ENCODE measurements at places on chromosomes 2 and 18.

DNA sequence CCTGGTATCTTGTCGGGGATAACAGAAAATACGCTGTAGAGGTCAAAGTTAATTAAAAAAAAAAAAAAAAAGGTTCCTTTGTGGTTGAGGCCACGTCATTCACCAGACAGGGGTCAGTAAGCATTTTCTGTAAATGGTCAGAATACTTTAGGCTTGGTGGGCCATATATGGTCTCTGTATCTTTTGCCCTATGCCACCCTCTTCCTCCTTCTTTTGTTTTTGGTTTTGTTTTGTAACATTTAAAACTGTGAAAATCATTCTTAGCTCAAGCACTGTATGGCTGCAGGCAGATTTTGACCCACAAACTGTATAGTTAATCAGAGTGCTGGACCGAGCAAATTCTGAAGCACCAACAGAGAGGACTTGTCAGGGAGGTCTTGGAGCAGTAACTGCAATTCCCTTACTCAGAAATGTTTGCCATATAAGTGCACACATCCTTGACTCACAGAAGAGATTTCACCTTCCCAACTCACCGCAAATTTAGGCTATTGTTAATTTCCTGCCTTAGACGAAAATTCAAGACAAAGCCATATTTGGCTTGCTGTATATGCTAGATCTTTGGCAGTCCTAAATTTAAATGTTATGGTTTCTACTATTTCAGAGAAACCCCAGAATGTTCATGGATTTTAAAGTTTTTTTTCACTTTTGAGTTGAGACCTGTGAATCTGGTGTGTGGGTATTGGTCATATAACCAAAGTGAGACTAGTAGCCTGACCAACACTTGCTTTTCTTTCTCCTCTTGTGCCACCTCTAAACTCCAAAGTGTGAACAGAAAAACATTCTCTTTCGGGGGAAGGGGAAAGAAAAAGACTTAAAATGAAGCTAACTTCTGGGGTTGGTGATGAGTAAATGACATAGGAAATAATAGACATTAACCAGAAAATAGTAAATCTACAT, 65.4 kb downstream of the DOCK10 start:
- DNase-seq = no peak

DNA sequence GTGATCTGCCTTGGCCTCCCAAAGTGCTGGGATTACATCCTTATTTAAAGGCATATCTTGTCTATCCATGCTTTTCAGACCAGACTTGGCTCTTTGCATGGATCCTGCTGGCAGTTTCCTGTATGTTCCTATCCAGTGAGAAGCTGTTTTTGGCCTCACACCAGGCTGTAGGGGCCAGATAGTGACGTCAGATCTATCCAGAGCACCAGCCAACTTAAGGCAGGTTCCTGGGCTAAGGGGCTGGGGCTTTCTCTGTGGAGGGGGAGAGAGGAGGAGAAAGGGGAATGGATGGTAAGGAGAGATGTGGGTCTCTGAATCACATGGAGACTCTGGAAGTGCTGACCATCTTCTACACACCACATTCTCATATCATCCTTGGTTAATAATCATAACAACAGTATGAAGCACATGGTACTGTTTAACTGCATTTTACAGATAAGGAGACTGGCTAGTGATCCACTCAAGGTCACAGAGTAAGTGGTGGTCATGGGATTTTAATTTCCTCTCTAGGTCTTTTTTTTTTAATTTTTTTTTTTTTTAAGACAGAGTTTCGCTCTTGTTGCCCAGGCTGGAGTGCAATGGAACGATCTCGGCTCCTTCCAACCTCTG, 2.0 kb upstream of the FAM117B start:
- no peak for DNase-seq

- no peak for DNase-seq
Measured at GRCh38 chr18:27959101-27959500, 217.8 kb downstream of the CDH2 start.

DNA sequence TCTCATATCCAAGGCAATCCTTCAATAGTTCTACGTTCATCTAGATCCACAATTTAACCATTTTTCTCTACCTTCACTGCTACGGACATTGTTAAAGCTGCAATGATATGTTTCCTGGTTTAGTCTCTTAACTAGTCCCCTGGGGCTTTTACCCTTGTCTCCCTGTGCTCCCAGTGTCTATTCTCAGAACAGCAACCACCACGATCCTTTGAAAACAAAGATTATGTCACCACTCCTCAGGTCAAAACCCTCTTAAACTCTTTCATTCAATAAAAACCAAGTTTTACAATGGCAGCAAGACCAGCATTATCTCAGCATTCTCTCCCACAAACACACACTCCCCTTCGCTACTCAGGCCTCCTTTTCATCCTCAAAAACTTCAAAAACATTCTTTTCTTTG, 298.2 kb upstream of the CHST9 start:
- no peak for DNase-seq

- no peak for DNase-seq
Measured at GRCh38 chr2:199462347-199462955, 4.7 kb upstream of the SATB2 start.

- no peak for DNase-seq
Measured at GRCh38 chr2:118510807-118511206, 336.6 kb downstream of the EN1 start.

DNA sequence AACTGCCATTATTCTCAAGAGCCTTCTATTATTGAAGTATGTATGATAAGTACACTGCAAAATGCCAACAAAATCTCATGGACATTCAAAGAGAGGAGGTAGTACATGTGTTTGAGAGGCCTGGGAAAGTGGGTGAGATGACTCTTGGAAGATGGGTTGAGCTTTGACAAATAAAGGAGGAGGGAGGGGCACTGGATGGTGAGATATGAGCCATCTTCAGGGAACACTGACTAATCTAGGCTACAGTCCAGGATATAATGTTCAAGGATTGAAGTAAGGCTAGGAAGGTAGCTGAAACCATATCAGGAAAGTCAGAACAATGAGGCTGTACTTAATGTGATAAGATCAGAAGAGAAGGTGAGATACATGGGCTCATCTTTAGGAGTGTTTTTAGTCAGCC, 559.7 kb downstream of the ZEB2 start:
- no peak for DNase-seq

DNA sequence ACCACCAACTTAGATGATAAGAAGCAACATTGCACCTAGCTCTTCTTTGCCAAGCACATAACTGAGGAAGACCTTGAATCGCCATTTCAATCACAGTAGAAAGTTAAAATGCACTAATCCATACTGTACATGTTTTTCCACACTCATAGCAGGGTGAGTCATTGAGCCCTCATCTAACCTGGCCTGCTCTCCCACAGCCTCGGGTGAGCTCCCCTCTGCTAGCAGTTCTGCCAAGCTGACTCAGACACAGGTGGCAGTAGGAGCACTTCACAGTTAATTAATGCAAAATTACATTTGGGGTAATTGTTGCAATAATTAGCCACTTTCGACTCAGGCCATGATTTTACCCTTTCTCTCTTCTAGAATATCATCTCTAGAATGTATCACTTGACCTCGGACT, 1632.8 kb upstream of the CELF4 start:
- DNase-seq = no peak

DNA sequence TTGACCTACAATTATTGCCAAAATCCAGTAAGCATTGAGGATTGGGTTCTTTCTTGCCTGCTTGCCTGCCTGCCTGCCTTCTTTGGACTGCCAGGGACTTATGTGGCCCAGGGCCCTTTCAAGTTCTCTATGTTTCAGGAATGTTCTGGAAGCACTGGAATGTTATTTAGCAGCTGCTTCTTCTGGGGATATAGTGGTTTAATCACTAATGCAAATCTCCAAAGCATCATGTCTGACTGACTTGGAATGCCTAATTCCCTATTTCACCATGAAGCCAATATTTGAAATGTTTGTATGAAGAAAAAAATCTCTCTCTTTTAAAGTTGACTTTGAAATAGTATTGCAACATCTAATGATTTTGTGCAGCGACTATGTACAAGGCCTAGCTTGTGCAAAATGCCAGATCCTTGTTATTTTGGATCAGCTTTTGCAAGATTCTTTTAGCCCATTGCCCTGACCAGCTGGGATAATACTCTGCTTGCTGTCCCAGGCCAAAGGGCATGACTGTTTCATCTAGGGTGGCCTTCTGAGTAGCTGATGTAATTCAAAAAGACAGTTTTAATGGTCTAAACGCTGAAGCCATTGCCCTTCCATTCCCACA, 204.6 kb downstream of the RND3 start:
- no peak for DNase-seq

GRCh38 chr18:73235491-73235890, 367.7 kb upstream of the NETO1 start:
- DNase-seq = no peak

- no peak for DNase-seq
Measured at GRCh38 chr2:20449501-20450200, 2.8 kb downstream of the RHOB start.

DNA sequence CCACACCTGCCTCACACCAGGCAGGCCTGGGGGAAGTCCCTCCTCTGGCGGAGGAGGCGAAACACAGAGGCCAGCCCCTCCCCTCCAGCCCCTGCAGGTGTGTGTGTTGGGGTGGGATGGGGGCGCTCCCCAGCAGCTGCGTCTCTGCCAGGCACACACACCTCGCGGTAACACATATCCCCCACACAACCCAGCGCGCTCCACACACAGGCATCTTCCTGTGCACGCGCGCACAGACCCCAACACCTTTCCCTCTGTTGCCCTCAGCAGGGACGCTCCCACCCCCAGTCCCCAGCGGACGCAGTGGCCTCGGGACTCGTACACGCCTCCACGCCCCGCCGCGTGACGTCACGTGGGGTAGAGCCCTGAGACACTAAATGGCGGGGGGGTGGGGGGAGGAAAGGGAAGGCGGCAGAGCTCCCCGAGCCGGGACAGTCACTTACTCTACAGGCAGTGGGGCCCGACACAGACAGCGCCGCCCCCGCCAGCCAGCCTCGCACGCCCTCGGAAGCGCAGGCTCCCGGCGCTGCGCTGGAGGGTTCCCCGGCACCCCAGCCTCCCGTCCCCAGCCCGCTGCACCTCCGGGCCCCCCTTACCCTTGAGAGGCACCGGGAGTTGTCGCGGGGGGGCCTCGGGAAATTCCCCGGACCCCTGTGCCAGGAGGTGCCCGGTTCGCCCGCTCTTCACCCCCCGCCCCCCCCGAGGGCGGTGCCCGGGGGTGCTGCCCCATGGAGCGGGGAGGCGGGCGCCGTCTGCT, at the start of gene WNT10A:
WNT10A (plus strand) TSS at position 751 of the 757 bp plus-strand sequence. CDS start 144 bp downstream, outside the sequence.
- DNase-seq = peak; percentile 82

- DNase-seq = no peak
Measured at GRCh38 chr2:153405196-153405595, 73.4 kb downstream of the RPRM start.

DNA sequence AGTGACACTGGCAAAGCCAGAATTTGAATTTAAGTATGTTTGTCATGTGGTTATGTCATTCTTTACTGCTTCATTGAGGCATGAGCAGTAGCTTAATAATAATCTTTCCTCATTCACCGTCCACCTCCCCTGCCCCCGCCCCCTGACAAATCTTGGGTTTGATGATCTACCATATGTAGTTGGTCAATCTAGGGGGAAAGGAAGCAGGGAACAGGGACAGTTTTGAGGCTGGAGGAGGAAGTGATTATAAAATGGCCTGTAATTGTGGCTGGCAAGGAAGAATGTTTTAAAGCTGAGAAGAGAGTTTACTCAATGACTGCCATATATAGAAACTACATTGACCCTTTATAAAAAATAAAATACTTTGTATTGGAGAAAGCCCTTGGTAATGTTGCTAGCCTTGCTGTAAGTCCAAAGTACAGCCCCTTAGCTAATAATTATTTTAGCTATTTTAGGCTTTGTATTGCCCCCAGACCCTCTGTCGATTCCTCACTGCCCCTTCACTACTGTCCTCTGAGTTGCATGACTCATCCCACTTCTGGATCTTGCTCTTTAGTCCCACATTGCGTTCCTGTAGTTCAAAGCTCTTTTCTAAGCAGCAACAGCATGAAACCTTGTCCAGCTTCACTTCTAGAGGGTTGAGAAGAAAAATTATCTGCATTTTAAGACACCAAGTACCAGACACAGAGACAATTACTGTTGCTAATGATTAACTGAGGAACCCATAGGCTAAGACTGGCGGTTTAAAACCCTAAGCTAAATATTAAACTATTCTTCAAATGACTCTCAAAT, 38.4 kb downstream of the PELI1 start:
- no peak for DNase-seq

DNA sequence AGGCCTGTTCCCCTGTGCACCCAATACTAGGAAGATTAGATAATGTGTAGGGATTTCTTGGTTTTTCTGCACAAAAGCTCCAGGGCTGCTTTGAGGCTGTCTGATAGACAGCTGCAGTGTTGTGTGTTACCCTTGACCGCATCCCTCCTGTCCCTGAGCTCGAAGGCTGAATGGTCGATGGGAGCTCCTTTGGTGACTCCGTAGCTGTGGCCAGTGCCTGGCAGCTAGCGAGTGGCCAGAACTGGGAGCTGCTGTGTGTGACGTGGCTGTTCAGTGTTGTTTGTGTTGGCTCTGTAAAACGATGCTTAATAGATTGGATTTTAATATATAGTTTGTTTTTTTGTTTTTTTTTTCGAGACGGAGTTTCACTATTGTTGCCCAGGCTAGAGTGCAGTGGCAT, 170.0 kb downstream of the AGAP1 start:
- no peak for DNase-seq

DNA sequence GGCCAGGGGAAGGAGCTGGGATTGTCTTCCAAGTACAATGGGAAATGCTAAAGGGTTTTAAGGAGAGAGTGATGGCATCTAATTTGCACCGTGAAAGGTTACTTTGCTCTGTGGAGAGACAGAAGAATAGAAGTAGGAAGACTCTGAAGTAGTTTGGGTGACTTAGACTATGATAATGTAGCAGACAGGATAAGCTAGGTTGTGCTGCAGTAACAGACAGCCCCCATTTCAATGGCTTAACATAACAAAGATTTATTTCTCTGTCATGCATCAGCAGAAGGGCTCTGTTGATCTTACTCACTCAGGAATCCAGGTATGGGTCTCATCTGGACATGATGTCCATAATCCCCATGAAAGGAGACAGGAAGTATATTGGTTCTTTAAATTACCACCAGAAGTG, 26.4 kb downstream of the GNLY start:
- DNase-seq = no peak

GRCh38 chr2:230410861-230411569, 5.0 kb upstream of the SP100 start:
- no peak for DNase-seq

Measured in activated T-cell treated with anti-CD3 and anti-CD28 coated beads for 4 hours (primary cell).